ENCODE measurements at places on chromosomes 4 and X.
A peak's percentile ranks its signal among the peaks of the same experiment; 100 is the strongest.

GRCh38 chr4:84574069-84574720, 8.7 kb upstream of the CDS1 start:
- no peak for DNase-seq

DNA sequence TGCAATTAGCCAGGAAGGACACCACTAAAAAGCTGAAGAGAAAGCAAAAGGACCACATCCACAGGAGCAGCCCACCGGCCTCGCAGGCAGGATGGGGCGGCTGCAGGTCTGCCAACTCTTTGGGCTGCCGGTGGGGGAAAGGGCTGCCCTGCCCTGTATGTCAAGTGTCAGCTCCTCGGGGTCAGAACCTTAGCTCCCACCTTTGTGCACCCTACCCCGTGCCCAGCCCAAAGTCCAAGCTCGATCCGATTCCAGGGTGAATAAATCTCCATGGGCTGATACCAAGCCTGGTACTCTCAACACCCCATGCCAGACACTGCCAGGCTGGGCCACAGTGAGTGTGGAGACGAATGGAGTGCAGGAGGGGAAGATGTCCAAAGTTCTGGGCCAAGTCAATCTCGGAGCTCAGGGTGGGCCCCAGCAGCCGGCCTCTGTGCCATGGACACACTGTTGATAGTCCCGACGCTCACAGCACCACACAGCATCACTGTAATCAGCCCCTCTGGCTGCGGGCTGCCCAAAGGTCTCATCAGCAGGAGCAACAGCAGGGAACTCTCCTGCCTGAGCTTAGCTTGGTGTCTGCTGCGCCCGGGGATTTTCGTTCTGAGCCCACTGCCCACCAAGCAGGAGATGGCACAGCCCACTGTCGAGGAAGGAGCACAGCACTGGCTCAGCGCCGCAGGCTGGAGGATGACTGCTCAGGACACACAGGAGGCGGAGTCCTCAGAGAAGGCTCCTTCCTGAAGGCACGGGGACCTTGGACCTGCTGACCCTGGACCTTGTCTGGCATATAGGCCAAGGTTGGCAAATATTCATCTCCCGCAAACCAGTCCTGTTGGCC, 84.4 kb downstream of the JAKMIP1 start:
- DNase-seq: no peak

DNA sequence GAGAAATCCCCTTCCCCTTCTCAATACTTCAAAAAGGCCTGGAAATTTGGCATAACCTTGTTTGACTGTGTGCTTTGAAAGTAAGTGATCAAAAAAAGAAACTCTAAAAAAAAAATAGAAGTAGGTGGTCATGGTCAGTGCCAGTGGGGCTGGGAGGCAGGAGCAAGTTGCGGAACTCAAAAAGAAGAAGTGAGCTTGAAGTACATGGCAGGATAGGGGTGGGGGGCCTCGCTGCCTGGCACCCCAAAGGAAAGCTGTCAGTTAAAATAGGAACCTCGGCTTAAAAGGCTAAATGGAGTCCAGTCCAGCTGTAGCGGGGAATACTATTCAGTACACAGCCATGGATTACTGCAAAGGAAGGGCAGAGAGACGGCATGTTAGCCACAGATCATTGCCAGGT, 12.2 kb upstream of the NKRF start:
- DNase-seq: peak; percentile 32

DNA sequence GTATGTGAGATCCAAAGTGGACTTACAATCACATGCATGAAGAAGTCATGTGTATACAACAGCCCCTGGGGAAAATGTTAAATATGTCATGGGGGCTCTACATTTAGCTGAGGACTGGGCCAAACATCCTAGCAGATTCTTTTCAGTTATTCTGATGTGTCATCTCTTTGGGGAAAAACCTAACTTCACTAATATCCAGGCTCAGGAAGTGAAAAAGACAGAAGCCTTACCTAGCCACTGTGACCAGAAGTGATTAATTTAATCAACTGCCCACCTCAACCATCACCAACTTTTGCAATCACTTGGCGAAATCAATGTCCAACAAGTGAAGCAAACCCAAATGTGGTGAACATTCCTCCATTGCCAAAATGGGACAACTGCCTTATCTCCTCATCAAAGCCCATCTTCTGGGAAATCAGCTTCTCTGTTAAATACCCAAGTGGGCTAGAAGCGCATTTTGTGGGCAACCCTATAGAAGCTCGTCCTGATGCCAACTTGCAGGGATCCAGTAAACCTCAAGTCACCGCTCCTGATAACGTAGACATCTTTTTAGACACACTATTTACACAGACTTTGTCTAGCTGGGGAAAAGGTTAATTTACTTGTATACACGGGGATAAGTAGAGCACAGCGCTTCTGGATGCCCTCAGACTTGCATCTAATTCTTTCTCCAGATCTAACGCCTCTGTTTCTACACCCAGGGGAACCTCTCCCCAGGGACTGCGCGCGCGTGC, 1.4 kb upstream of the HHIP start:
- no peak for DNase-seq

GRCh38 chrX:31847773-31848172, 775.9 kb upstream of the FTHL17 start:
- DNase-seq: no peak

DNA sequence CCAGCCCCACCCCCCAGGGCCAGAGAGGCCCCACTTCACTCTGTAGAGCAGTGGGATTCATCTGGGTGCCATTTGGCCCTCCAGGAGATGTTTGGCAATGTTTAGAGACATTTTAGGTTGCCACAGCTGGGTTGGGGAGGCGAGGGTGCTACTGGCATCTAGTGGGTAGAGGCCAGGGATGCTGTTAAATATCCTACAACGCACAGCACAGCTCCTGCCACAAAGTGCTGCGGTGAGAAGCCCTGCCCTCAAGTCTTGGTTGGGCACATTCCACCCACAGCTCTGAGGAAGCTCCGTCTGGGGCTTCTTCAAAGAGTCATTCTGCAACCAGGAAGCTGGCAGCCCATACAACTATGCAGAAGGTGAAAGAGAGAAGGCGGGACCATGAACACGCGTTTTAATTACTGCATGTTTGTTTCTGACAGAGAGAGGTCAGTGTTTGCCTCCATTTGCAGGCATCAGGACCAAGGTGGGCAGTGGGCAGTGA, 48.1 kb upstream of the FAM9C start:
- DNase-seq: peak; percentile 93

DNA sequence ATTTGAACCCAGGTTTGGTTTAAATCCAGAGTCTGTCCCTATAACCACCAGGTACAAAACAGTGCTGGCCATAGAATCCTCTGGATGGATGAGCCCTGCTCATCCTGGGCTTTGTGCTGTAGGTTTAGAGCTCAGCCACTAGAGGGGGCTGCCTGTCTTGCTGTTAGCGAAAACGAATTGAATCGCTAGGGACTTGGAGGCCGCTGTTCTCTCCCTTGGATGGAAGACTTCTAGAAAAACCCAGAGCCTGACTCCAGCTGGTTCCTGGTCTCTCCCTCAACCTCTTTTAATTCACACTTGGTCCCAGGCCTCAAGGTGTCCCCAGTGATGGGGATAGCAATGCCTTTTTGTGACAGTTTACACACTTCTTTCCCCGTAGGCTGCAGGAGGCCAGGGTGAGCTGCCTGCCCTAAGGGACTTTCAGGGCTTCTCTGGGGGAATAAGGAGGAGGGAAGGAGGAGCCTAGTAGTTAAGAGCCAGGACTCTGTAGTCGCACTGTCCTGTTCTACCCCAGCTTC, 8.7 kb downstream of the RIPPLY1 start:
- DNase-seq: peak; percentile 54

DNA sequence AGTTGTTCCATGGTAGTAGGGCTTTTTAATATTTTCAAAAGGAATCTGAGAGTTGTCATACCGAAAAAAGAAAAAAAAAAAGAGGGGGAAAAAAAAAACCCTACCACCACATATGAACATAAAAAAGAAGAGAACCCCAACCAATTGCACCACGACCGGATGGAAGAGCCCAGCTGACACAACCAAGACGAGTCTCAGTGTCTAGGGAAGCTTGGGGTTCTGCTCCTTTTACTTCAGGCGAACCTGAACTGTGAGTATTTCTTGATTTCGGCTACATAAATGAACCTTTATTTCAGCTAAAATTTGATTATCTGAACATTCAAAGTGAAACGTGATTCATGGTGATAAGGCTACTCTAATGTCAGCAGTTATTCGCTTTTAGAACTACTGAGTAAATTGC, at the start of gene GPR34:
GPR34 (plus strand) TSS at position 139 of the 400 bp plus-strand sequence. CDS start 6,661 bp downstream, outside the sequence.
- DNase-seq: peak; percentile 9

DNA sequence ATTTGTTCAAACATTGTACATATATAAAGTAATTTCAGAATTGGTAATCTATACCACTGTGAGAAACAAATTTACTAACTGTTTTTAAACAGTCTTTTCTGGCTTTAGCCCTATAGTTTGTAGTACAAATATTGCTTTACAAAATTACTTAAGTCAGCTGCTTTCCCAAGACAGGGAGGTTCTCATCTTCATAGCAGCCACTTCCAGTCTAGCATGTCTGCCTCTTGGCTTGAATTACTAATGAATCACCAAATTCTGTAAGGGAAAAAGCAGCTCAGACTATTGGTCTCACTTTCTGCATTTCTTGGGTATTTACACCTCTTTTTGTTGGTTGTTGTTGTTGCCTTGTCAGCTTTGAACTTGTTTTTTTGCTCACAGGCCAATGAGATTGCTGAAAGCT, 187.2 kb downstream of the NPFFR2 start:
- no peak for DNase-seq

- DNase-seq: no peak
These were observed 107.2 kb downstream of the TAB3 start for GRCh38 chrX:30781711-30782444.

- DNase-seq: peak; percentile 60
These were observed 18.5 kb upstream of the DCAF4L1 start for GRCh38 chr4:41963105-41963504.

DNA sequence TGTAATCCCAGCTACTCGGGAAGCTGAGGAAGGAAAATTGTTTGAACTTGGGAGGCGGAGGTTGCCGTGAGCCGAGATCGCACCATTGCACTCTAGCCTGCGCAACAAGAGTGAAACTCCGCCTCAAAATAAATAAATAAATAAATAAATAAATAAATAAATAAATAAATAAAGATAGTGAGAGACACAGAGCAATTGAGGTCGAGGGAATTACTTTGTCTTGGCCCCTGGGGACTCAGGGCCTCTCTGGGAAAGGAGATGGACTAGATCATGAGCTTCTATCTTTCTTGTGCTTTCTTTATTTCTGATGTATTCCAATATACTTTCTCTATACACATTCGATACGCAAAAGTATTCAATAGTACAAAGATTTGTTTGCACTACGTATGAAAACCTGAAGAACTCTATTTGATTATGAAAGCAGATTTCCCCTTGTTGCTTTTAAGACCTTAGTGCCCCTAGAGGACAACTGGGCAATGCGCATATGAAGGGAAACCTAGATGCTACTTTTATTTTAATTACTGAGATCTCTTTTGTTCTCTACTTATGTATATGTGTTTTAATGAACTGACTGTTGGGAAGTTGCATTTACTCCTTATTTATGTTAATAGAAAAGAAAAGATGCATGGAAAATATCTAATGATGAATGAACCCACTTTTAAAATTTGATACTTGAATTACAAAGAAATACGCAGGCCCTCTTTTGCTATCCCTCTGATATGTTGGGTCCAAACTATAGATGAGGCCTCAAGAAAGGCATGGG, 12.8 kb upstream of the ELOVL6 start:
- peak; percentile 42 for DNase-seq

DNA sequence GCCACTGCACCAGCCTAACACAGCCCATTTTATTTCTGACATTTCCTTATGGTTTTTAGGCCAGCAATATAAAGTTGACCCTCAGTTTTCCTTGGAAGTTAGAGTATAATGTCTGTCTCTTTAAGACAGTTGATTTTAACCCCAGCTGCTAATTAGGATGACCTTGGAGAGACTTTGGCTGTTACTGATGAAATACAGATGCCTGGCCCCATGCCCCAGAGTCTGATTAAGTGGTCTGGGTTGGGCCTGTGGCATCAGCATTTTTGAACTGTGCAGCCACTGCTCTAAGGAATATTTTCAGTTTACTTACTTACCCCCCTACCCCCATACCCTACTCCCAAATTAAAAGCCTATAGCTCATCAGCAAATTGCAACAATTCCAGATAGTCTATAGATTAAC, 85.8 kb downstream of the DCLK2 start:
- DNase-seq: no peak

GRCh38 chr4:153933915-153934687, 145.2 kb upstream of the SFRP2 start:
- DNase-seq: no peak

DNA sequence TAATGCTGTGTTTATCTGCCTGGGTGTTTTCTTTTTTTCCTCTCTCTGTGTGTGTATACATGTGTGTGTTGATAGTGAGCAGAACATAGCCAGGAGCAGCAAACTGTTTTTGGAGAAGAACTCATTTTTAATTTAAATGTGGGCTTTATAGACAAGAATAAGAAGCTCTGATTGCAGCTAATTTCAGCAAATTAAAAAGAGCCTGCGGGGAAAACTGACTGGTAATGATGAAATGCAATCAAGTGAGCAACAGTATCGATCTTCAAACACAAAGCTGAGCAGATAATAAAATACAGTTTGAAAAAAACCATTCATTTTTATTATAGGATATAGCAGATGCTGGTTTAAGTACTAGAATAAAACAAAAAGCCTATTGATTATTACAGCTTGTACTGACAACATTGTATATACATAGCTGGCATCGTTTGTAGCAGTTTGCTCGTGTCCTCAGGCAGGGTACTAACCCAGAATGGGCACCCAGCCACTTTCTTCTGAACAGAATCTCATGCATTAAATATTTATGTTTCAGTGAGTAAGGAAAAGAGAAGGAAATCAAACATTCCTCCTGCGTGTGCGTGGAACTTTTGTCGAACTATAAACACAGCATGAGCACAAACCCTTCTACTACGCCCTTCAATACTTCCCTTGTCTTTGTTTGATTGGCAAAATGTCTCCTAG, 73.5 kb upstream of the ZFP42 start:
- DNase-seq: no peak

- DNase-seq: no peak
These were observed 480.9 kb upstream of the IGFBP7 start for GRCh38 chr4:57591073-57591472.

GRCh38 chrX:110417128-110417527, 58.5 kb downstream of the RTL9 start:
- no peak for DNase-seq

DNA sequence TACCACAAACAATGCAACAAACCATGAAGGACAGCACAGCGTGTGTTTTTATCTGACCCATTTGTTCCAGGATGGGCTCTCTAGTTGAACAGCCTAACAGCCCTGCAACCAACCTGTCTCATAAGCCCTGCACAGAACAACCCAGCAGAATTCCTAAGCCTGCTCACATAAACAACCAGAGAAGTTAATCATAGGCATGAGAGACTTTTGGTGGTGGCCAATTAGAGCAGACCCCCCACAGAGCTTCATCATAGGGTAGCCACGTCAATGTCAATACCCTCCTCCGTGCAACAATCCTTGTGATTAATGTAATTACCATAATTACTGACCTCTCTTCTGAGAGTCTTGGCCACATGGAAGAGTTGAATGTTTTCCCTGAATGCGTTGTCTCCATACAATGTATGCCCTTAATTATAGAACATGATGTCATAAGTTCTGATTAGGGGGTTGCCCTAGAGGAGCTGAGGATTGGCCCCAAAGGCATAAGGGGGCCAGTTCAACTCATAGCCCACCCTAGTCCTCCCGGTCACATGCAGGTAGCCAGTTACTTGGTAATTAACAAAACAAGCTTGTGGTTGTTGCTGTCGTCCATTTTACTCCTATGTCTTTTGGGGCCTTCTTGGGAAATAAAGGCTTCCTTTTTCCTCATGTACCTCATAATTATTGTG, 92.7 kb downstream of the SYNPO2 start:
- DNase-seq: no peak

- no peak for DNase-seq
These were observed 20.8 kb upstream of the MAGEA1 start for GRCh38 chrX:153158319-153158718.

- no peak for DNase-seq
These were observed 413.4 kb downstream of the PACRGL start for GRCh38 chr4:21113496-21114223.
